Vagina (tissue), 2 donors: ENCODE measurements at places on chromosomes 6 and 20. TPM values are rescaled to one million over a fixed set of nuclear protein-coding genes. Genes with fewer than 3 reads are reported as not detected.

EDN1 gene
- 7.1 TPM for total RNA-seq

DNA sequence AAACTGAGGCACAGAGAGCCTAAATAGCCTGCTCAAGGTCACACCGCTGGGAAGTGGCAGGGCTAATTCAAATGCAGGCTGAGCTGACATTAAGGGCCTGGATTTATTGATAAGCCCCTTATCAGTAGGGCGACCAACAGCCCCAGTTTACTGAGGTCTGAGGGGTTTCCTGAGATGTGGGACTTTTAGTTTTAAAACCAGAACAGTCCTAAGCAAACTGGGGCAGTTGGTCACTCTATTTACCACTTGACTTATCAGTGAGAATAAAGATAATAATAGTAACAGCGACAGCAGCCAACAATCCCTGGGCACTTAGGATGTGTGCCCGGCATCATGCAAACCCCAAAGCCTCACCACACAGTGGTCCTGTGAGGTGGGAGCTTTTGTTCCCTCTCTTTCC, 27.6 kb downstream of the PREX1 start:
- DNase-seq: no peak

ZNF451 gene
- 43.5 TPM for total RNA-seq

UST gene
- 14.2 TPM for total RNA-seq

ITPA gene
- 52.5 TPM for total RNA-seq

KIF3B gene
- 16.2 TPM for total RNA-seq

DNA sequence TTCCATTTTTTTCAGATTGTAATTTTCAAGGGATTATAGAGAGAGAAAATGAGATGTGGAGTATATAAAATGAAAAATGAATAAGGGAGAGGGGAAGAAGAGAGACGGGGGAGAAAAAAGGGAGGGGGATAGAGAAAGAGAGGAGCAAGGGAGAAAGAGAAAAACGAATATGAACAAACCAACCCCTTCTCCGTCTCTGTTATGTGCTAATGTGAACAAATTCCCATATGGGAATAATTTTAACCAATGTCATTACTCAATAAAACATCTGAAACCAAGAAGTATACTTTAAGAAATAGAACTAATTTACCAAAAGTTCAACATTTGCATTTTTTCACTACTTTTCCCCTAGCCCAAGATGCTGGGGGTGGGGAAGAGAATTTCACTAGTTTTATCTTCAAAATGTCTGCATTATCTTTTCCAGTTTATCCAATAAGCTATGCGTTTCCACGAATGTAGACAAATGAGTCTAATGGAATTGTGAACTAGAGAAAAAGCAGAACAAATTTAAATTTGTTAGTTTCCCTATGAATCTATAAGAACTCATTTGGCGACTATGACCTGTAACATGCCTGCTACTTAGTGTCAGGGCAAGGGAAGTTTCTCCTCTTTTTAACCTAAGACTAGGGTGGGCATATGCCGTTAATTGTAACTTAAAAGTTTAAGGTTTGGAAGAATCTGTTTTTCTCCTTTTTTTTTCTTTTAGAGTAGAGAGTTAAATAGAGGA, 286.3 kb downstream of the BTBD9 start:
- no peak for DNase-seq

GRCh38 chr20:38612751-38613515, 11.3 kb downstream of the ARHGAP40 start:
- no peak for DNase-seq

DNA sequence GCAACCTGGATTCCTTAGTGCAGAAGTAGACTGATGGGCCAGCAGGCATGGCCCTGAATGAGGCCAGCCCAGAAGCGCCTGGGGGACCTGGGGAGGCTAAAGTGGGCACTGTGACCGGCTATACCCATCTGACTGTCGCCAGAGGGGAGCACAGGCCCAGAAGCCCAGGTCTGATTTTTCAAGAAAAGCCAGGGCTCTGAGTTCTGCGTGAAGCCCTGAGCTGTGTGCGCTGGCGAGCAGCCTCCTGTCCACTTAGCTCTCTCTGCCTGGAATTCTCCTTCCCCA, 111.7 kb downstream of the SULF2 start:
- DNase-seq: no peak

- DNase-seq: no peak
These were observed 42.4 kb downstream of the RTN4IP1 start for GRCh38 chr6:106586815-106587415.

SIM1 gene
- not detected for total RNA-seq

DNA sequence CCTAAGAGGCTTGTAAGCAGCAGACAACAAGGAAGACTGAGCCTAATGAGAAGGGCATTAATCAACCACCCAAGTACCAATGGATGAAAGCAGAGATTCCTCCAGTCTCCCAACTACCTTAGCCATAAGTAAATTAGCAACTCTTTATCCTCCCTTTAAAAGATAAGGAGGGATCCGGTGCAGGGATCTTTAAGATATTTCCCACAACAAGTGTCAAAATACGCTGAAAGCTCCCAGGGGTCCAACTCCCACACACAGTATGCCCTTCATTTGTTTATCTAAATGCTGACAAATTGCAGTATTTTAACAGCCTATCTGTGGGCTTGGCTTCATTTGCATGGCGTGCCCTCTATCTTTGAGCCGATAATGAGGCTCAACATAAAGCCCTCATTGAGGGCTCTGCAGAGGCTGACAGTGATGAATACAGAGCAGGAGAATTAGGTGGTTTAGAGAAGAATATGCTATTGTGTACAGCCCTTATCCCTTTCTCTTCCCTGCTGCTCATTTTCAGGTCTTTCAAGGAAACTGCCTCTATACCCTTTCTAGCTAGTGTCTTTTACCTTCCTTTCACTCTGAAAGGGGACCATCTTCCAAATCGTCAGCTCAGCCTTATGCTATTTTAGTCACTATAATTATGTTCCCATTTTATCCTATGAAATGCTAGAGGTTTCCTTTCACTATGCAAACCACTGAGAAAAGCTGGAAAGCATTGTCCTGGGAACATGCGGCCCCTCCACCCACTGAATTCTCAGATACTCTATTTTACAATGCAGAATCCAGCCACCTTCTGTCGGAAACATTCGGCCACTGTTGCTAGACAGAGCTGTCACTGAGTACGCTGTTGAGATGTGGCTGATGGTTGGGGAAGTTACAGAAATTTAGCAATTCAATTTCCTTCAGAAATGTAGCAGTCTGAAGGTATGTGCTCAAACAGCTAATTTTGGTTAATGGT, 575.2 kb upstream of the JAG1 start:
- no peak for DNase-seq

DNA sequence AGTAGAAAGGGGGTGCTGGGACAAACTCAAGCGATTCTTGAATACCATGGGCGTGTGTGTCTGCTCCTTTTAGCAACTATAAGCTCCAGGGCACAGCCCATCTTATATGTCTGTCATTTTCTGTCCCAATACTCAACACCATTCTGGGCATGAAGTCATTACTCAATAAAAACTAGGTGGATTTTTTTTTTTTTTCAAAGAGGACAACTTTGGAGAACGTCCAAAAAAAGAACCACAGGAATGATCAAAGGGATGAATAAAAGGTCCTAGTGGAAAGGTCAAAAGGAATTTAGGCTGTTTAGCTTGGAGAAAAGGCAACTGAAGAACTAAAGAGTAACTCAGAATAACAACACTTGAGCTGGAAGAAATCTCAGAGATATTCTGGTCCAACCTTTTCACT, 24.4 kb downstream of the UQCC1 start:
- no peak for DNase-seq

GRCh38 chr6:13635948-13636658, 21.0 kb downstream of the NOL7 start:
- no peak for DNase-seq

HMGCLL1 gene
- total RNA-seq: 1.7 TPM

GRCh38 chr6:67358241-67358640, 1276.8 kb upstream of the ADGRB3 start:
- no peak for DNase-seq

PGC gene
- total RNA-seq: 3.4 TPM

- no peak for DNase-seq
These were observed 68.8 kb downstream of the GJA1 start for GRCh38 chr6:121504227-121504626.

BMP6 gene
- total RNA-seq: 3.2 TPM

ERMARD gene
- 41.5 TPM for total RNA-seq
